ENCODE measurements at places on chromosomes 11 and 22.

DNA sequence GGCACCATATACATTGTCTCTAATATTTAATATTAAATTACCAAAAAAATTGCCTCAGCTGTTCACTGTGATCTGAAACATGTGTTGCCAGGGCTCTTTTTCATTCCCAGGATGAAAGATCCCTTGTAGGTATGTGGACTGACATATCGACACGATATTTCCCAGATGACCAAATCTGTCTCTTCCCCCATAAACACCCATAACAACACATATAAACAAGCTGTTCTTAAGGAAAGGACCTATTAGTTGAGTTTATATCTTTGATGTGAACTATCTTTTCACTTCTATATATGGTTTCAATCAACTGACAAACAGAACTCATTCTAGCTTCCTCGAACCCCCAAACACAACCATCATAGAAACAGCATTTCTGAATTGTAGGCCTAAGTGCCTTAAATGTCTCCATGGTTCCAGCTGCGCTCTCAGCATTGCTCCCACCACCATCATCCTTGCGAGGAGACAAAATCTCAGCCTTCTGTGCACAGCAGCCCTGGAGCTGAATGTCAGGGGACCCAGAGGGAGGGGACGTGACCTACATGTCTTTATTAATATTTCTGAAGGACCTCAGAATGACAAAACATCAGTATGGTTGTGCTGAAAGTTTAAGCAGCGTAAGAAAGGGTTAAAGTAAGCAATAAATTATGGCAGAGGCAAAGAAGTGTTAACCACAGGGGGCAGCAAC lies 67.0 kb downstream of the ETS1 start:
- DNase-seq, result no peak

DNA sequence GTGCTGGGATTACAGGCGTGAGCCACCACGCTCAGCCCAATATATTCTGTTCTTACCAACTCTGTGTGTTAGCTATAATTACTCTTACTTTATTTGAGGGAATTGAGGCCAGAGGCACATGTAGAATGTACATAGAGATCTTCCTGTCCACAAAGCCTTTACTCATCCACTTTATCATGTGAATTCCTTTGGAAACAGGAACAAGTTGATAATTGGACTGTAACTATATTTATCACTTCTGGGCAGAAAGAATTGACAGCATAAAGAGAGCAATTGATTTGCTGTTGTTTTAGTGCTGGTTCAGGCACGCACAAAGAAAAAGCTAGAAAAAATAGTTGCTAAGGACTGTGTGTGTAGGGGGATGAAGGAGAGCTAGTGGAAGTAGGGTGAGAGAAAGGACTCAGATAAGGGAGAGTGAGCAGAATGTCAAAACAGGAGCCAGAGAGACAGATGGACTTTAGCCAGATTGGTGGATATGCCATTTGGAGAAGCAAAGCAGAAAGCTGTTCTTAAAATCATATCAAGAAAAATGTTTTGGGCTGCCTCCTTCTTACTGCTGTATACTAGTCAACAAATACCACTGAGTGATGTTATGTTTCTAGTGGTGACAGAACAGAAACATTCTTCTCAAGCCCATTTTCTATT lies 929.8 kb upstream of the CNTN5 start:
- no peak for DNase-seq

DNA sequence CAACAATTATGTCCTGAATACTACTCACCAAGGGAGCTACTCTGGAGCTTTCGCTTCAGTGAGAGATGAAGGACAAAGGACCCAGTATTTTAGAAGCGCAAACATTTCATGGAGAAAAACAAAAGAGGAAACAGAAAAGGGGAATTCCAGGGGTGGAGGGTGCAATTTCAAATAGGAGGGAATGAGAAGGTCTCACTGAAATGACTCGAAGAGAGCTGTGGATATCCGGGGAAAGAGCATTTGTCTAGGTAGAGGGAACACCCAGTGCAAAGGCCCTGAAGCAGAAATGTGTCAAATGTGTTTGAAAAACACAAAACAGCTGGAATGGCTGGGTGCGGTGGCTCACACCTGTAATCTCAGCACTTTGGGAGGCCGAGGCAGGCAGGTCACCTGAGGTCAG lies 2.4 kb downstream of the RPS19BP1 start:
- no peak for DNase-seq

DNA sequence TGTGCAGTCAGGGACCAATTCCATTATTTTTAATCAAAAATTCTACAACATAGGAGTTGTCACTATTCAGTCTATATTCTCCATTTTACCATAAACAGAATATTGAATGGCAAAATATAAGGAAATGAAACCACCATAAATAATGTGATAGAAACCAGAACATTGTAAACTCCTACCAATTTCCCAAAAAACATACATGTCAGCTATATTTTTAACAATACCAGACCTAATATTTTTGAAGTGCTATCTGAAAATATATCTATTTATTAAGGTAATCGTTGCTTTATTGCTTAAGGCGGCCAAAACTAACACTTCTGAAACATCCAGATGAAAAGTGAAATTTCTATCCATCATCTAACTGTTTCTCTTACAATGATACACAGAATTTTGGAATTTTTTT lies 123.0 kb upstream of the C11orf58 start:
- DNase-seq, result no peak
